Mesenteric fat pad (tissue), 1 donor: ENCODE measurements at places on chromosomes 11 and 22.
A peak's percentile ranks its signal among the peaks of the same experiment; 100 is the strongest.

DNA sequence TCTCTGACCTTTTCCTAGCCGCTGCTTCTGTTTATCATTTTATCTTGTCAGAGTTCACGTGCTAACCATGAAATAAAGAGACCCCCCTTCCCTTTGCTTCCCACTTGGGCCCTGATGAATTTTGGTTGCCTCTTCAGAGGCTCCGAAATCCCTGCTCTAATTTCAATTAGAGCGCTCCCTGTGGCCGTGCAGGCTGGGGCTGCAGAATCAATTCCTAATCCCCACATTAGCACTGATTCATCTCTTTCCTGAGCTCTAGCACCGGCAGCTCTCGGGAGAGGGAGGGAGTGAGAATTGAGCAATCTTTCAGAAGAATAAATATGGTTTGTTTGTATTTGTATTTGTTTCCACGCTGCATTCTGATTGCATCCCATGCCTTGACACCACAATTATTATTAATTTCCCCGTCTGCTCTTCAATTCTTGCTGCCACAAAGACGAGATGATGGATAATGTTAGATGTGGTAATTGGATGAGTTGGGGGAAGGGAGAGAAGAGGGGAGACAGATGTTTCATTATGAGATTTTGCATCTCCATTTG lies 76.9 kb downstream of the NTM start:
- DNase-seq, result no peak

DNA sequence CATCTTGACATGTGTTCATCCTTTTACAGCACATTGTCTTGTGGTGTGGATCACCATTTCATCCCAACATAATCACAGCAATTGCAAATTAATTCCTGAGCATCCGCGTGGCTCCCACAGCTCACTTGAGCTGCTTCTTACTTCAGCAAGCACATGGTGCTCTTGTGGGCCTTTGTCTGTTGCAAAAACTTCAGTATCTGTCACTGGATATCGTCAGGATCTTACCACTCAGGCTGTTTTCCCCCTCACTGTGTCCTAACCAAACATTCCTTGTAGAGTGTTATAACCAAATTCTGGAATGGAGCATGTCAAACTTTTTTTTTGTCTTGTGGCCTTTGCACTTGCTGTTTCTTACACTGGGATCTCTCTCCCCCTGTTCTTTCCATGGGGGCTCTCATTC lies 683.1 kb upstream of the ARHGAP42 start:
- DNase-seq, result no peak

- peak; percentile 84 for DNase-seq
Measured at GRCh38 chr11:117226388-117227385, 5.2 kb downstream of the PCSK7 start.

DNA sequence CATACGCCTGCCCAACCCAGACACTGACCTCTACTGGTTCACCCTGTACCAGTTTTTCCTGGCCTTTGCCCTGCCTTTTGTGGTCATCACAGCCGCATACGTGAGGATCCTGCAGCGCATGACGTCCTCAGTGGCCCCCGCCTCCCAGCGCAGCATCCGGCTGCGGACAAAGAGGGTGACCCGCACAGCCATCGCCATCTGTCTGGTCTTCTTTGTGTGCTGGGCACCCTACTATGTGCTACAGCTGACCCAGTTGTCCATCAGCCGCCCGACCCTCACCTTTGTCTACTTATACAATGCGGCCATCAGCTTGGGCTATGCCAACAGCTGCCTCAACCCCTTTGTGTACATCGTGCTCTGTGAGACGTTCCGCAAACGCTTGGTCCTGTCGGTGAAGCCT lies 2.2 kb downstream of the MCHR1 start:
- DNase-seq, result no peak

DNA sequence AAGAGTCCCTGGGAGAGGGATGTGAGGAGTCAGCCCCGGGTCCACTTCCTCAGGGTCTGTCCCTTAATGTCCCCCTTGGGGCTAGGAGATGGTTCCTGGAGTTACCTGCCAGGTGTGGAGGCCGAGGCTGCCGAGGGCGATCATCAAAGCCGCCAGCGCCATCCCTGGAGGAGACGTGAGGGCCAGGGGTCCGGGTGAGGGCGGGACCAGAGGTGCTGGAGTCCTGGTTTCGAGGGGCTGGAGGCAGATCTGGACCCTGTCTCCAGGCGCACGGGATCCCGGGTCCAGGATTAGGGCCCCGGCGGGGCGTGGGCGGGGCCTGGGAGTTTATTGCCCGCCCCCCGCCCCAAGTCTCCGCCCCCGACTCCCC lies at the start of gene ART5:
ART5 (minus strand) TSS at position 292 of the 370 bp plus-strand sequence; CDS start at position 162, 130 bp downstream.
- no peak for DNase-seq

DNA sequence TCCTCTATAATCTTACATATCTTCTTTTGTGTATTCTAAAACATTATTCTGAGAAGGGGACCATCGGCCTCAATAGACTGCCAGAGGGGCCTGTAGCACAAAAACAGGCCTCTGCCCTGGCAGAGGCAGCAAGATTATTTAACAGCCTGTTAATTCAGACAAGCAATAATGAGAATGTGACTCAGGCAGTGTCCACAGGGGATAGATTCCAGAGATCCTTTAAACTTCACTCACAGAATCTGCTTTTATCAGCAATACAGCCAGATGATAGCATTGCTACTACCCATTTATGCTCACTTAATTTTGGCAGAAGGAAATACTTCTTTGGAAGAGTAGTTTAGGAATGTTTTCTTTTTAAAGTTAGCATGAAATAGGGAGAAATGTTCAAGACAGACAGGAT lies 44.9 kb downstream of the AAMDC start:
- no peak for DNase-seq
